ENCODE measurements at places on chromosomes 1 and 21. TPM values are rescaled to one million over a fixed set of nuclear protein-coding genes. Genes with fewer than 3 reads are reported as not detected.

DNA sequence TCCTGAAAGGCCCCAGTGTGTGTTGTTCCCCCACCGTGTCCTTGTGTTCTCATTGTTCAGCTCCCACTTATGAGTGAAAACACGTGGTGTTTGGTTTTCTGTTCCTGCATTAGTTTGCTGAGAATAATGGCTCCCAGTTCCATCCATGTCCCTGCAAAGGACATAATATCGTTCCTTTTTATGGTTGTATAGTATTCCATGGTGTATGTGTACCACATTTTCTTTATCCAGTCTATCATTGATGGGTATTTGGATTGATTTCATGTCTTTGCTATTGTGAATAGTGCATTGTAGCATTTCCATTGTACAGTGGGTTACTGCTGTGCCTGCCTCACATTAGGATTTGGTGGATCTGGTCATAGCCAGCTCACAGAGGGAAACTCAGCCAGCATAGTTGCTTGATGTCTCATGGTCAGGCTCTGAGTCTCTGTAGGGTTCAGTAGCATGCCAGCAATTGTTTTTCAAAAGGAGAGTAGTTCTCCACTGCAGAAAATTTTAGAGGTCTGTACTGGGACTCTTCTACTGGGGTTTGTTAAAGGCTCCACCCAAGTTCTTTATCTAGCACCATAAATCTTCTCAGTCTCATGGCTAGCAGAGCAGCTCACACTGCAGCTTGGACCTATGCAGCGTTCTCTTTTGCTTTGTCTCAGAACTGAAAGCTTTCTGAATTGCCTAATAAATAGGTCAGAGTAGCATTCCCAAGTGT, 41.0 kb downstream of the RUNX3 start:
- DNase-seq = peak; percentile 91

DNA sequence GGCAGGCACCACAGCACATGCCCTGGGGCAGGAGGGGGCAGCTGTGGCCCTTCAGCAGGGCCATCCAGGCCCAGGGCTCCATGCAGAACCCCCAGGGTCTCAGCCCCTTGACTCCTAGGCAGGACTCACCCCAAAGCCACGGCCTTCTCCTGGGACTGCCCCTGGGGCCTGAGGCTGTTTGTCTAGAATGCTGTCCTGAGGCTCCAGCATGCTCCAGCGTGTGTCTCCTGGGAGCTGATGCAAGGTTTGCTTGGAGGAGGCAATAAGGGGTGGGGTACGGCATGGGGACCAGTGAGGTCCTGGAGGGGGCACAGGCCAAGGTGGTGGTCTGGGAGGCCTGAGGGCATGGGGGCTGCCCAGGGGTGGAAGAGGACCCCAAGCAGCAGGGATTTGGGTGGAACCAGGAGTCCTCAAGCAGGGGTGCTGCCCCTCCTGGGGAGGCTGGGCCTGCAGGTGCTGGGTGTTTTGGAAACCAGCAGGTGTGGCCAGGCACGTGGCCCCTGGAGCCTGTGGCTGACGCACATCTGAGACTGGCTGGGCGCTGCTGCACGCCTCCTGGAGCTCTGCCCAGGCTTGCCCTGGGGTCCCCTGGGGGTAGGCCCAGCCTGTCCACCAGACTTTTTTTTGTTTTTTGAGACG, 7.8 kb upstream of the CALML6 start:
- peak; percentile 22 for DNase-seq

GRCh38 chr1:2358651-2359640, 32.4 kb downstream of the MORN1 start:
- no peak for DNase-seq

GRCh38 chr1:48746906-48747305, 29.8 kb downstream of the BEND5 start:
- DNase-seq = no peak

The MPZL1 gene
- 284 TPM for polyA plus RNA-seq

GRCh38 chr1:27513528-27513927, 23.6 kb upstream of the WASF2 start:
- no peak for DNase-seq

The GREM2 gene
- 86.5 TPM for polyA plus RNA-seq

GRCh38 chr1:197224160-197224559, 43.9 kb upstream of the CRB1 start:
- peak; percentile 26 for DNase-seq

All from GM23248 (cell line).